ENCODE measurements at places on chromosomes 6 and 20.

DNA sequence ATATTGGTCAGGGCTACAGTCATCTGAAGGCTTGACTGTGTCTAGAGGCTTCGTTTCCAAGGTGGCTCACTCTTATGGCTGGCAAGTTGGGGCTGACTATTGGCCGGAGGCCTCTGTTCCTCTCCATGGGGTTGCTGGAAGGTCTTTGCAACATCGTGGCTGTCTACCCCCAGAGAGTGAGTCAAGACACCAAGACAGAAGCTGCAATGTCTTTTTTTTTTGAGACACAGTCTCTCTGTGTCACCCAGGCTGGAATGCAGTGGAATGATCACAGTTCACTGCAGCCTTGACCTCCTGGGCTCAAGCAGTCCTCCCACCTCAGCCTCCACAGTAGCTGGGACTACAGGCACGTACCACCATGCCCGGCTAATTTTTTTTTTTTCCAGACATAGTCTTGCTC lies 29.4 kb upstream of the KIF3B start:
- DNase-seq, result no peak

DNA sequence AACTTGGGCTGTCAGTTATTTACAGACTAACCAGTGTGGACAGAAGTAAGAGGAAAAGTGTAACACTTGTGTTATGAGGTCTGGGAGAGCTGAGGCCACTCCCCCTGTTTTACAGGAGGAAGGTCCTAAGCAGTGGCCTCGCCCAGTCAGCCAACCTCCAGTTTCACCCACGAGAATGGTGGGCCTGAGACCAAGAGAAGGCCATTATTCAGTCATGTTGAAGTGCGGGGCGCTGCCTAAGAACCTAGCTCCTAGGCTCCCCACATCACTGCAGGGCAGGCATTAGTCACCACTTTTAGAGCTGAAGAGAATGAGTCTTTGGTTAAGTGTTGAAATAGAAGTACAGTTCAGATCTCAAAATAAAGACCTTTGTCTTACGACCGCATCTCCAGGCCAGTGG lies 27.9 kb downstream of the CDYL start:
- DNase-seq, result peak; percentile 88

DNA sequence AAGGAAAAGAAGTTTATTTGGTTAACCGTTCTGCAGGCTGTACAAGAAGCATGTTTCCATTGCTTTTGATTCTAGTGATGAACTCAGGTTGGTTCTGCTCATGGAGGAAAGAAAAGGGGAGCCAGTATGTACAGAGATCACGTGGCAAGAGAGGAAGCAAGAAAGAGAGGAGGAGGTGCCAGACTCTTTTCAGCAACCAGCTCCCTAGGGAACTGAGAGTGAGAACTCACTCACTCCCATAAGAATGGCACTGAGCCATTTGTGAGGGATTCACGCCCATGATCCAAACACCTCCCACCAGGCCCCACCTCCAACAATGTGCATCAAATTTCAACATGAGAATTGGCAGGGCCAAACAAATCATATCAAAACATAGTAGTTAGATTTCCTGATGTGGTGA lies 649.1 kb downstream of the EPM2A start:
- DNase-seq, result peak; percentile 18

GRCh38 chr6:166588691-166589336 lies 2.3 kb upstream of the RAMACL start:
- DNase-seq, result peak; percentile 85

GRCh38 chr20:23653400-23653938 lies 15.7 kb upstream of the CST3 start:
- DNase-seq, result no peak

GRCh38 chr6:15526212-15526701 lies 136.6 kb downstream of the DTNBP1 start:
- no peak for DNase-seq

DNA sequence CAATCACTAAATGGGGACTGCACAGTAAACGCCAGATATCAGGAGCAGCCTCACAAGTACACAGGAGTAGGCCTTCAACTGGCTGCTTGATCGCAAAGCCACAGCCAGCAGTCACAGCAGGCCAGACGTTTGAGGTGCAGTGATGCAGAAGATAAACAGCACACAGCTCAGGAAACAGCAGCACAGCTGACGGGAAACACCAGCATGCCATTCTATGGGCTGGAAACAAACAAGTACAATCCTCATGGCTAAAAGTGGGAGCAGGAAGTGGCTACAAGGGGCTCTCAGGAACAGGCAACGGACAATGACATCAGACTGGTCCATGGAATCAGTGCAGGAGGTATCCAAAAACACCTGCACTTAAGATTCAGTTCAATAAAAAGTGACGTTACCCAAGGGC lies 111.0 kb downstream of the DTNBP1 start:
- peak; percentile 59 for DNase-seq

- no peak for DNase-seq
Measured at GRCh38 chr20:33810259-33810658, 889 bp upstream of the CHMP4B start.

DNA sequence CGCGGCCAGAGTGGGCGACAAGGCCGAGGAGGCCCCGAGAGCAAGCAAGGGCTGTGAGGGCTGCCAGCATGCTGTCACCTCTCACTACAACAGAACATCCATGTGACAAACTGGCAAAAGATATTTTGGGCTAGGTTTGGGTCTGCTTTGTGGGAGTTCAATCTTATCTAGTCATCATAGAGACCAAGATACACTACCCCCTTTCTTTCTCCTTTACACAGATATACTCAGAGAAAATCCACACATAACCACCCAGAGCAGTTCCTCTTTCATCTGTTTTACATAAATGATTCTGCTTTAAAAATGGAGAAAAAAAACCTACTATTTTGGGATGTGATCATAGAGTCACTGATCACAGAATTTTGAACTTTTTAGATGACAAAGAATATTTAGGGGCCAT lies 16.8 kb downstream of the SOX4 start:
- no peak for DNase-seq

GRCh38 chr6:9745966-9746365 lies 668.9 kb downstream of the TFAP2A start:
- DNase-seq, result no peak

DNA sequence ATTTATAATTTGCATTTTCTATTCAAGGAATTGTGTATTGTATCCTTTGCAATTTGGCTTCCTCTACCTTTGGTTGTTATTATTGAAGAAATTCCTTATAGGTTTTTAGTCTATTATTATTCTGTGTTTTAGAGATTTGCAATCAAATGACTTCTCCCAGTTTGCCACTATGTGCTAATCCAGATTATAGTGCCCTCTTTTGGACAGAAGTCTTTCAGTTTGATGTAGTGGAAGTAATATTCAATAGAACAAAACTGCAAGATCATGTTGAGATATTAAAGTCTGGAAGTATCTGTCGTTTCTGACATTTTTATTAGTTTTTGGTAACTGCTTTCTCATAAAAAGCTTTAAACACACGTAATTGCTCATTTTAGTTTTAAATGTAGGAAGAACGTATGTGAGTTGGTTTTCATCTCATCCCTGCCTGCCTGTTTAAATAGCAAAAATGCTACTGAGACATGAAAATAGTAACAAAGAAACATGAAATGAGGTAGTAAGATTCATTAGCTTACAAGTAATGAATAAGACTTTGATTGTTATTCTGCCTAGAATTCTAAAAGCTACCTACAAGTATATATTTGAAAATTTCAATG lies 72.8 kb downstream of the RTN4IP1 start:
- peak; percentile 33 for DNase-seq

GRCh38 chr6:154267508-154268106 lies 89.0 kb downstream of the IPCEF1 start:
- DNase-seq, result no peak

DNA sequence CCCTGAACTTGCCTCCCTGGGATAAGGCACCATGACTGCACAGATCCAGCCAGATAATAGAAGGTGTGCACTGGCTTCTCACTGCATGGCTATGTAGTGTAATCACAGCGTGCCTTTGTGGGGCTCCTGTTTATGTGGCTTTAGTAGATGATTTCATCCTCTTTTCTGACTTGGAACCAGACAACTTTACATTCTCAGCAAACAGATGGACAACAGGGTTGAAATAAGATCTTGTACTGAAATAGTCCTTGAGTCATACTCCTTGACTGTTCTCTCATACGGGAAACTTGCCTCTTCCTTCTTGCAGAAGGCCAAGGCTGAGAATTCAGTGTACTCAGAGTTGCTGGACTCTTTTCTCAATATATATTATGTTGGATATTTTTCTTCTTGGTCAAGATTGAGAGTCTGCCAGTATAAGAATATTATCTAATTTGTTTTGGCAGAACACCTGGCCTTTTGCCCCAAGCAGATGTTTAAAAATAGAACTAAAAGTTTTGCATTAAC lies 25.0 kb upstream of the RNF144B start:
- peak; percentile 91 for DNase-seq

DNA sequence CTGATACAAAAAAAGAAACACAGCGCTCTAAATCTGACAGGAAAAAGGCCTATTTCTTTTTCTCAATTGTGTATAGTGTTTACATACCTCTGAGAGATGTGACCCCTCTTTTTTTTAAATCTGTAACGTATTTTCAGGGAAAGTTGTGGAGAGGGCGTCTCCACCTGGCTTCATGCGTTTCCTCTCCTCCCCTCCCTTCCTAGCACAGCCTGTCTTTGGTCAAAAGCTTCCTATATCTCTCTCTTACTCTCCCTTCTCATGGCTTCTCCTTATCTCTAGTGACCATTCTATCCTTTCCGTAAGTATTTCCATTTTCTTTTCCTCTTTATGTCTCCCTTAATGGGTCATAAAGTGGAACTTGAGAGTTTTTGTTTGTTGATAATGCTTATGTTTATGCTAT lies 458.9 kb downstream of the HACE1 start:
- DNase-seq, result no peak

DNA sequence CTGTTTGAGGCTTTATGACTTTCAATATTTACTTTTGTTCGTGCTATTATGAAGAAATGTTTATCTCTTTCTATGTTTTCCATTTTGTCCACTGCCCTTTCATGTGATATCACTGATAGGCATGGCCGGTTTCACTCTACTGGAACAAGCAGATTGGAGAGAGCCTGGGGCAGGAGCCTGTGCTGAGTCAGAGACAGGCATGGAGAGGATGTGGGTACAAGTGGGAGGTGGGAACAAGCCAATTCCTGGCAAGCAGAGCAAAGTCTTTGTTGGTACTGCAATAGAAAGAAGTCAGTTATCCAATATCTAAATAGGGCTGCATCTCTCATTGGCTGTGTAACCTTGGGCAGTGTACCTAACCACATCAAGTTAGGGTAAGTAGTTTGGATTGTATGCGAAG lies 545.6 kb upstream of the MAP3K7 start:
- no peak for DNase-seq

- DNase-seq, result no peak
Measured at GRCh38 chr6:29525311-29525639, 34.3 kb downstream of the UBD start.

DNA sequence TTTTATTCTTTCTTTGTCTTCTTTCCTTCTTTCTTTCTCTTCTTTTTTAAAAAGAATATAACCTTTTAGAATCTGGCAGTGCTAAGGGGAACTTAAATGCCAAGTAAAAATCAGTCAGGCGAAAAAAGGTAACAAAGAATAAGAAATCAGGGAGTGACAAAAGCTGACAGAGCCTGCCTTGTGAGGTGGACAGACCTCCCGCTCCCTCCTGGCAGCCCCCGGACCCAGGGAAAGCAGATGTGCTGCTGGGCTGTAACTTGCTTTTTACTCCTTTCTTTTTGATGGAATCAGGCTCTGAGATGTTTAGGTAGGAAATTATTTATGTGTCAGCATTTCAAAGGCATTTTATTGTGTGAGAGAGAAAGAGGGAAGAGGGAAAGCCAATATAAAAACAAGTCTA lies 95.5 kb upstream of the TRAF3IP2 start:
- DNase-seq, result no peak

DNA sequence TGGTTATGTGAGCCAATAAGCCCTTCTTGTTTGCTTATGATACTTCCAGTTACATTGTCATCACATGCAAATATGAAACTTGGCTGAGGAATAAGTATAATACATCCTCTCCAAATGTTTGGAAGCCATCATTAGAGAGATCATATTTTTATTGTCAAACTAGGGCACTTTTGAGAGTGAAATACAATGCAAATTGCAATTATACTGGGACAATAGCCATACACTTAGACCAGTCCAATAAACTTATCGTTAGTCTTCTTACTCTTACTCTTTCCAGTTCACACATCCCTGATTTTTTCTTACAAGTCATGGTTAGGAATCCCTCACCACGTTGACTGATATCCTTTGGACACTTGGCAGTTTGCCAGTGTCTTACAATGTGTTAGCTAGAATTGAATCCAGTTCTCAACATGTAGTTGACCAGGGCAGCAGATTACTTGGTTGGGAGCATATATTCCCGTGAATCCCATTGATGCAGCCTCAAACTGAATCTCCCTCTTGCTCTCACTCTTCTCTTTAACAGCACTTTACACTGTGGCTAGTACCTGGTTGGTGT lies 519.7 kb upstream of the ID4 start:
- DNase-seq, result no peak

DNA sequence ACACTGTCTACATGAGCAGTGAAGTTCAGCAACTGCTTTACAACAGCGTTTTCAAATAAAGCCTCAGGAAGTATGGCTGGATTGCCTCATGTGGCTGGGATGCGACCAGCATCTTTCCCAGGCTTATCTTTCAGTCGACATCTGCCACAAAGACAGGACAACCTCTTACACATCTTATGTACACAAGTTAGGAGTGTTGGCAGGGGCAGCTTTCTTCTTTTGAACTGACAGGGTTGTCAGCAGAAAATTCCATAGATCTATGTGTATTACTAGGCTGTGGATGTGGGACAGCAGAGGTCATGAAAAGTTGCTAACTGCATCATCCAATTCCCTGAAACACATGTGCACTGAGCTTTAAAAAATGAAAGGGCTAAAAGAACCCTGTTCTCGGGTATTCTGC lies 48.1 kb downstream of the PLAGL1 start:
- peak; percentile 12 for DNase-seq

DNA sequence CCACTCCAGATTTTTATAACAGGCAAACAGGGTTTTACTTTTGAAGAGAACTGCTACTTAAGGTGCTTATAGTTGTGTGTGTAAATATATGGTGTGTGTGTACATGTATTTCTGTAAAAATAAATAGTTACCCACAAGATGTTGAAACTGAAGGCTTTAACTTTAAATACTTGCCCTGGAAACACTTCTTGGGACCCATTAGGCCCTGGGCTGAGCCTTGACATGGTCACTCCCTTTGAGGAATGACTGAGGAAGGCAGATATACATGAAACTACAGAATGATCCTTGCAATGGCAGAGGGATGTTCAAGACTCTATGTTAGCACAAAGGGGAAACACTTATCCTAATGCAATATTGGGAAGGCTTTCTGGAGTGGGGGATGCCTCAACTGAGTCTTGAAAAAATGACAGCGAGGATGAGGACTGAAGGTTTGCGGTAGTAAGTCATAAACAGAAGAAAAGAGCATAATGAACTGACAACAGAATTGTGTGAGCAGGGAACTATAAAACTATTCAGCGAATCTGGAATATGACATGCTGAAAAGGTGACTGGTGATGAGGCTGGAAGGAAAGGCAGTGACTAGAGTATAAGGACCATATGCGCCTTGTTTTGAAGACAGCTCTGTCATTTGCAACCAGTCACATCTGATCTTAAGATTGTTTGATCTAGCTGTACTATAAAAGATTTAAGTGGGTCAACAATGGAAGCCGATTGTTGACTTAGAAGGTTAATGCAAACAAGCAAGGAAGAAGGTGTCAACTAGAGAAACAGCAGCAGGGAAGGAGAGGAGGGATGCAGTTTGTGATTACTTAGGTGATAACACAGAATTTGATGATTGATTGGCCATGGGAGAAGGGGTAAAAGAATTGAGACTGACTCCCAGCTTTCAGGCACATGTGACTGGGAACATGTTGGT lies 64.4 kb upstream of the COL21A1 start:
- no peak for DNase-seq

Data from fibroblast of lung (primary cell).